ENCODE measurements at places on chromosomes 6 and 20.

GRCh38 chr6:137165375-137166246 lies 7.8 kb downstream of the IL22RA2 start:
- DNase-seq, result no peak

DNA sequence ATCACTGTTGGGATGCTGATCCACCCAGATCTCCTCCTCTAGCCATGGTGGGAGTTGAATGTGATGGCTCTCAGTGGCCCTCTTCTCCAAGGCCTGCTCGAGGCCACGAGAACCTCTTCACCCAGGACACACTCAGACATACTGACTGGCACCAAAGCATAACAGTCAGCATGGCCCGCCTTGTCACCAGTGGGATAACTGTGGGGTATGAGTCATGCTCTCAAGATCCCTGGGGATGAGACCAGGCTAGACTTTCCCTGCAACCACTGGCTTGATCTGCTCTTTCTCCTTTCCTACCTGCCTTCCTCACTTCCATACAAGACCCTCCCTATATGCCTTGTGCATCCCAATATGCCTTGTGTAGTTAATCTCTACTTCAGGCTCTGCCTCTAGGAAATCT lies 66.8 kb downstream of the RIN2 start:
- no peak for DNase-seq

GRCh38 chr6:54876365-54876764 lies 29.8 kb downstream of the FAM83B start:
- DNase-seq, result no peak

DNA sequence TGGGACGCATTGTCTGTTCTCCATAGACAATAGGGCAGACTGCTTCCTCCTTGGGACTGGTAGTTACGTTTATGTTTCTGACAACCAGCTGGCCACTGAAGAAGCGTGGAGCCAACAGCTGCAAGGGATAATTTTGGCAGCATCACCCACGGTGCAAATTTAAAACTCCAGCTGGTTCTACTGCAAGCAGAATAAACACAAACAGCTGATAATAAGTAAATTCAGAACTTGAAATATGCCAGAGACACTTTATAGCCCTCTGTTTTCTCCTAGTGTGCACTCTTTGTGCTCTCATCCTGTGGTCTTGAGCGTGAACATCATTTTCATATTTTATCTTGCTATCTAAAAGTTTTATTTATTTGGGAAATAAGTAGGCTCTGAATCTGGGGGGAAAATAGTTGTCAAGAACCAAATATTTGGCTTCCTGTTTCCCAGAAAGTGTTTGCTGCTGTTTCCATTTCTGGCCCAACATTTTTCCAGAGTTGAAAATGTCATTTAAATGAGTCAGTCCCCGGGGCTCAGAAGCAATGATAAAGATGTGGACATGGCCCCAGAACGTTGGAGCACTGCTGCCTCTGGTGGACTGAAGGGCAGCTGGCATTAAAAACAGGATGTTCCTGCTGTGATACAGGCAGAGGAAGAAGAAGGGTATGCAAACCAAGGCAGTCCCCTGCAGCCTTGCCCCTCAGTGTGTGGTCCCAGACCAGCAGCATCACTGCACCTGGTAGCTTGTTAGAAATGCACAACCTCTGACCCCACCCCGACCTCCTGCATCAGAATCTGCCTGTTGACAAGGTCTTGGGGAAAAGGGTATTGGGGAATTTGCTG lies 12.5 kb upstream of the THBD start:
- DNase-seq, result no peak

- no peak for DNase-seq
Measured at GRCh38 chr6:83169106-83169505, 24.0 kb downstream of the PGM3 start.

- DNase-seq, result no peak
Measured at GRCh38 chr6:140205795-140206593, 831.5 kb upstream of the CITED2 start.

DNA sequence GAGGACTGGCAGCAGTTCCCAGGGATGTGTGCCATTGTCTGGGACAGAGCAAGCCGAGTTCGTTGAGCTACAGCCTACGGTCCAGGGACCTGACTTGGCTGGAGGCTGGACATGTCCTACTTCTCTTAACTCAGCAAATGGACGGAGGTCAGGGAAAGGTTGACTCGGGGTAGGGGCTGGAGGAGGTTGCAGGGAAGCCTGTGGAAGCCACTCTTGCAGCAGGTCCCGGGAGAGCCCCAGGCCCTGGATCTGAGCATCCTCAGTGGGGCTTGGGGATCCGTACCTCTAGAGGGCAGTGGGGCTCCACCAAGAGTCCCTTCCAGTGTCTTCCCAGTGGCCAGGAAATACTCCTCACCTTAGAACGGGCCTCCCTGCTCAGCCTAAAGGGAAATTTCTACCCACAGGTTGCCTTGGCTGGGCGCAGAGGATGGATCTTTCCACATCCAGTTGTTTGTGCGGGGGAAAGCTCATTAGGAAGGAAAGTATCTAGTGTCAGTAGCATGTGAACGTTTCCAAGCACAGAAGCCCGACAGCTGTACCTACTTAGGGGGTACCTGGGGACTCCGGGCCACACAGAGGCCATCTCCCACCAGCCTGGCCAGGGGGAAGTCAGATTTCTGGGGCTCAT lies 170.2 kb downstream of the NFATC2 start:
- DNase-seq, result peak; percentile 40

DNA sequence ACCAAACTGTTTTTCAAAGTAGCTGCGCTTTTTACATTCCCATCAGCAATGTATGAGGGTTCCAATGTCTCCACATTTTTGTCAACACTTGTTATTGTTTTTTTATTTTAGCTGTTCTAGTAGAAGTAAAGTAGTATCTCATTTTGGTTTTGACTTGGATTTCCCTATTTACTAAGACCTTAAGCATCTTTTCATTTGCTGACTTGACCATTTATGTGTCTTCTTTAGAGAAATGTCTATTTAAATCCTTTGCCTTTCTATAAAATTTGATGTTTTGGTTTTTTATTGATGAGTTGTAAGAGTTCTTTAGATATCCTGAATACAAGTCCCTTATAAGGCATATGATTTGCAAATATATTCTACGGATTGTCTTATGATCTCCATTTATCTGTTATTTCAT lies 110.6 kb downstream of the CD164 start:
- no peak for DNase-seq

- no peak for DNase-seq
Measured at GRCh38 chr6:118815495-118815894, 78.5 kb upstream of the ASF1A start.

- DNase-seq, result peak; percentile 40
Measured at GRCh38 chr6:145756170-145756662, 20.9 kb upstream of the EPM2A start.

DNA sequence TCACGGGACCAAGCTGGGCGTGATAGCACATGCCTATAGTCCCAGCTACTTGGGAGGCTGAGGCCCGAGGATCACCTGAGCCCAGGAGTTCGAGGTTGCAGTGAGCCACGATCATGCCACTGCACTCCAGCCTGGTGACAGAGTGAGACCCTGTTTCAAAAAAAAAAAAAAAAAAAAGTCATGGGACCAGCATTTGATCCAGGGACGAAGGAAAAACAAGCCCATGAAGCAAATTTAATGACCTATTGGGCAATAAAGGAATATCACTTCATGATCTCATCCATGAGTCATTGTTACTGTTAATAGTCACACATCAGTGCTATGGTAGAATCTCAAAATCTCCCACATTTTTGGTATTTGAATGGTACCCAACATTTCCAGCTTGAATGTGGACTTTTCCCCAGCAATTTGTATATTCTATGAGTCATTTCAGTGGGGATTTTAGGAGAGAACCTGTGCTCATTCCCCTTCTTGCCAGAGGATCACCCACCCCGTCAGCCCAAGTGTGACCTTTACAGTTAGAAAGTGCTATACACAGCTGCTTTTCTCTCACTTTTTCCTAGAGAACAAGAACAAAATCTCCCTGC lies 8.5 kb upstream of the SOD2 start:
- DNase-seq, result no peak

DNA sequence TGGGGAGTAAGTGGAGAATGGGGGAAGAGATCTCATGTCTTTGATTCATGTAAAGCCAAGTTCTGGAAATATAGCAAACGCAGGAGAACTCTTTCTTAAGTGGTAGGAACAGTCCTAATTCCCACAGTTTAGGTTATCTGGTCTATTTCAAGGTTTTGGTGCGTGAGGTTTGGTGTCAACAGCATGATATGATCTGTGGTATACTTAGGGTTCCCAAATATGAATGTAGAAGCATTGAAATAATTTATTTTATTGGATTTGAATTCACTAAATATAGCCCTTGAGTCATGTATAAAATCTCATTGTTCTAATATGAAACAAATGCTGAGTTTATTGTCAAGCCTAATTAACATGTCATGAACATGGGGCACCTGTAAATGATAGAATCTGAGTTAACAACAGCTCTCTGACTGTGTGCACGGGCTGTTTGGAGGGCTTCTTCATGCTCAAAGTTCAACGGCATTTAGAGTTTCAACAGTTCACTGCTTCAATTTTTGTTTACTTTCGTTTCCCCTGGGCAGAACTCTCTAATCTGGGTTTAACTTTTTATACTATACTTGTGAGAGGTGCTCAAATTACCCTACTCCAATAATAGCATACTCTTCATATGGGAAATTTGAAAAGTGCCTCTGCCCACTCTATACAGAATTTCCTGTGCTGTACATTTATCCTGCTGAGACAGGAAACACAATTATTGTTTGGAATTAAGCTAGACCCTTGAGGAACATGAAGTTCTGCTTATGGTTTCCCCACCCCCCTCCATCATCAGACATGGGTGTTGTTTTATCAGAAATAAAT lies 236.3 kb upstream of the ZNF217 start:
- DNase-seq, result no peak

- DNase-seq, result no peak
Measured at GRCh38 chr6:63999613-64000012, 364.0 kb downstream of the PHF3 start.

GRCh38 chr6:33692078-33692759 lies 19.3 kb downstream of the UQCC2 start:
- DNase-seq, result no peak

DNA sequence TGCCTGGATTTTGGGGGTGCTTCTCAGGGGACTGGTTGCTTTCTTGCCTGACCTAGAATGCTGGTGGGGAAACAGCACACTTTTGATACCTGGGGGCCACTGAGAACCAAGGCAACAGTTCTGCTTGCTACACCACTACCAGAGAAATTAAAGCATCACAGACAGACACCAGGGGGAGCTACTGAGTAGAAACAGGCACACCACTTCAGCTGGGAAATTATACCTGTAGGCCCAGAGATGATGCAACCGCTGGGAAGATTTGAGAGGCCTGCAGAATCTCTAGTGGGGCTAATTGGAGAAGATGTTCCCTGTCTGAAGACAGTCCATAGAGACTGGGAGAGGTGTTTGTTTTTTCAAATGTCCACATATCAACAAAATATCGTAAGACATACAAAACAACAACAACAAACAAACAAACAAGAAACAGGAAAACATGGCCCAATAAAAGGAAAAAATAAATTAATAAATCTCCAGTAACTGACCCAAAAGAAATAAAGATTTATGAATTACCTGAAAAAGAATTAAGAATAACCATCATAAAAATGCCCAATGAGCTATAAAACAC lies 129.4 kb upstream of the RIN2 start:
- DNase-seq, result no peak

GRCh38 chr6:766625-767024 lies 73.7 kb upstream of the EXOC2 start:
- DNase-seq, result no peak

DNA sequence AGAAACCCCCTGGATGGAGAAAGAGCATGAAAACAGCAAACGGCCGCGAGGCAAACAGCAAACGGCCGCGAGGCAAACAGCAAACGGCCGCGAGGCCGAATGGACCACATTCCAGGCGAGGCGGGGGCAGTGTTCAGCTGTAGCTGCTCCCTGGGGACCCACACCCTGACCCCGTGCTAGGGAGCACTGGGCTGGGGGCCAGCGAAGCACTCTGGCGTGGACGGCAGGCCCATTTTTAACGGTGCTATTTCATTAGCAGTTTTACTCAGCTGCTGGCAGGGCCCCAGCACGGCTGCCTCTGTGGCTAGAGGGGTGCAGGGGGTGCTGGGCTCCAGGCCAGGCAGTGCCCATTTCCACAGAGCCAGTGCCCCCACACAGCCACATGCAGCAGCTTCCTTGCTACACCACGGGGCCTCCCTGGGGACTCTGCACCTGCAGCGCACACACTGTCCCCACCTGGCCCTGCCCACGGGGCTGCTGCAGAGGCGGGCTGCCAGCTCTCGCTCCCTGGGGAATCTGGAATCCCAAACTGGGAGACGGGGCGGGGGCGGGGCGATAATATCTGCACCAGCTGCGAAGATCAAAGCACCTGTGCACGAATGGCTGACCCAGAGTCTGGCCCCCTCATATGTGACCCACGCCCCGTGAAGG lies 35.6 kb upstream of the SLCO4A1 start:
- DNase-seq, result no peak

- DNase-seq, result no peak
Measured at GRCh38 chr6:145815309-145816274, 997 bp upstream of the FBXO30 start.

GRCh38 chr6:31898383-31899011 lies 999 bp upstream of the EHMT2 start:
- no peak for DNase-seq

DNA sequence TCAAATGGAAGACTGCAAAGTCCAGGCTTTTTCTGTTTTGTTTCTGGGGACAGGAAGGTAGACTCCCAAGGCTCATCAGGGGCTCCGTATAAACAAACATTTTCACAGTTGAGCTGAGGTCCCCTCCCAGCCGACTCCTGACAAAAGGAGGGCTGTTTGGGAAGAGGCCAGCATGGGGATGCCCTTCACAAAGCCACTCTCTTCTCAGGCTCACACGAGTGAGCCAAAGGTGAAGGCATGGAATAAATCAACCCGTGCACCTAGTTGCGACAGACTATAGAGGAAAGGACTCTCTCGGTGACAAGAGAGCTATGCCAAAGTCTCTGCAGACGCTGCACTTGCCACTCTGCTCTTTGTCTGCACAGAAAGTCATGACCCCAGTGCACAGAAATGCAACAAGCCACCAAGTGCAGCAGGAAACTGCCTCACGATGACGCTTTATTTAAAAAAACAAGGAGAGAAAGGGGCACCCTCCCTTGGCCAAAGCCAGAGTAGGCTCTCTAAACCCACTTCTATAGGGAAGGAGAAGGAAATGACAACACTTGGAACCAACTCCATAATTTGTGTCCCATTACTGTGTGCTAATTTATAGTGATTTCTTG lies 21.0 kb downstream of the JAG1 start:
- DNase-seq, result no peak

DNA sequence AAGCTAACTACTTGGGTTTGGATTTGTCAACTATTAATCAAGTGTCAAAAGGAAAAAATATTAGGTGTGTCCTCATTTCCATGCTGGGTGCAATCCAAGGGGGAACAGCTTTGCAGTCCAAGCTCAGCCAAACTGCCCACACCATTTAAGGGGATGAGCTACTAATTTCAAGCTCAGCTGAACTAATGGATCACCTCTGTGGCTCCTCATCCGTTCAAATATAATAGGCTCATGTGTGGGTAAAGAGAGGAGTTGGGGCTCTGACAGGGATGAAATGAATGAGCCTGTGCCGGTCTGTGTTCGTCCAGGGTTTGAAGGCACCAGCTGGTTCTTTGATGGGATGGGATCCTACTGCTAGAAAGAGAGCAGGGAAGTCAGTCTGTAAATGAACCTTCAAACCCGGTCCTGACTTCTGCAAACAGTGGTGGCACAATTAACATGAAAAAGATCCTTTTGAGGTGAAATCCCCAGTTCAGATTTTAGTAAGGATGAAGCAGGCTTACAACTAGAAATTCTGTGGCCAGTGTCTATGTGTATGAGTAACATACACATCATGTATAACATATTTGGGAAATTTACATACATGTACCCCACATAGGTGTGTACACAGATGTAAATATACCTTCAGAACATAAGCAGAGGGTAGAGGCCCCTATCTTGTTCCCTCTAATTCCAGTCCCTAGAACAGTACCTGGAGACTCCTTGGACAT lies 41.9 kb downstream of the TTI1 start:
- no peak for DNase-seq

All from GOT3 (cell line).